ENCODE measurements at places on chromosomes 2 and 18.
A peak's percentile ranks its signal among the peaks of the same experiment; 100 is the strongest.

GRCh38 chr2:163690896-163691295 is 44.9 kb downstream of the FIGN start:
- DNase-seq = no peak

- no peak for DNase-seq
Measured at GRCh38 chr2:60408811-60409530, 144.5 kb downstream of the BCL11A start.

- DNase-seq = no peak
Measured at GRCh38 chr2:63446658-63447057, 141.6 kb downstream of the WDPCP start.

- no peak for DNase-seq
Measured at GRCh38 chr2:10524851-10525572, 76.9 kb upstream of the ODC1 start.

DNA sequence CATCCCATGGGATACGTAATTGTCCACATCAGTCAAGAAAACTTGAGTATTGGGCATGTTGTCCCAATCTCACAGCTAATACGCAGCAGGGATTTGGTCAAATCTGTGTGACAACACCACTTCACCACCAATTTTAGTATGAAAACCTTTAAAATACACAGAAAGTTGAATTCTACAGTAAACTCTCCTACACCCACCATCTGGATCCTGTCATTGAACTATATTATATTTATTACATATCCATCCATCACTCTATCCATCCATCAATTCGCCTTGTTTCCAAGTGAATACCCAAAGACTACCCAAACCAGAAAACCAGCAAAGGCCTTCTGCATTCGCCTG is 846 bp upstream of the FKBP7 start:
- no peak for DNase-seq

DNA sequence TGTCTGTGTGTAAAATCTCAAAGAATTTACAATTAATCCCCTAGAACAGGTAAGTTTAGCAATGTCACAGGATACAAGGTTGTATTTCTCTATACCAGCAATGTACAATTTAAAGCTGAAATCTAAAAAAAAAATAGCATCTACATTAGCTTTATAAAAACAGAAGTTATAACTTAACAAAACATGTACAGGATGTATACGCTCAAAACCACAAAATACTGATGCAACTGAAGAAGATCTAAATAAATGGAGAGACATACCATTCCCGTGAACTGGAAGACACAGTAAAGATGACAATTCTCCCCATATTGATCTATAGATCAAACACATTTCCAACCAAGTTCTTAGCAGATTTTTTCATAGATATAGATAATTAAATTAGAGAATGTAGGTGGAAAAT is 17.5 kb upstream of the RANBP2 start:
- no peak for DNase-seq

GRCh38 chr2:88561646-88562388 is 65.4 kb downstream of the EIF2AK3 start:
- no peak for DNase-seq

GRCh38 chr2:231661422-231662027 is 46.8 kb upstream of the PTMA start:
- DNase-seq = no peak

GRCh38 chr2:205293559-205293958 is 388.7 kb upstream of the NRP2 start:
- no peak for DNase-seq

DNA sequence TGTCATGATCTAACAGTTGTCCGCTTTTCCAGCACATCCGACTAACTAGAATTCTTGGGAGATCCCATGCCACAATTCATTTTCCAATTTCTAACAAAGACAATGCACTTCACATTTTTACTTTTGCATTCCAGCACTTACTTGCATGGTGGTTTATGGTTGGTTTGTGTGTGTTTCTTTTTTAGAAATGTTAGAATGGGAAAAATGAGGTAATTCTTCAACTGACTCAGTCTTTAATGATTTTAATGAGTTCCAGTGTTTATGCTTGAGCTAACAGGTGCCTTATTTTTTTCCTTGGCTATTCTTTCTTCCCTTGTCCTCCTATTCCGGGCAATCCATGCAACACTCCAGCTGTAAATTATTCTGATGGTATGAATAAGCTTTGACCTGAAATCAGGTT is 46.4 kb downstream of the SLC8A1 start:
- no peak for DNase-seq

GRCh38 chr2:122927197-122927596 is 1097.9 kb upstream of the CNTNAP5 start:
- DNase-seq = no peak

DNA sequence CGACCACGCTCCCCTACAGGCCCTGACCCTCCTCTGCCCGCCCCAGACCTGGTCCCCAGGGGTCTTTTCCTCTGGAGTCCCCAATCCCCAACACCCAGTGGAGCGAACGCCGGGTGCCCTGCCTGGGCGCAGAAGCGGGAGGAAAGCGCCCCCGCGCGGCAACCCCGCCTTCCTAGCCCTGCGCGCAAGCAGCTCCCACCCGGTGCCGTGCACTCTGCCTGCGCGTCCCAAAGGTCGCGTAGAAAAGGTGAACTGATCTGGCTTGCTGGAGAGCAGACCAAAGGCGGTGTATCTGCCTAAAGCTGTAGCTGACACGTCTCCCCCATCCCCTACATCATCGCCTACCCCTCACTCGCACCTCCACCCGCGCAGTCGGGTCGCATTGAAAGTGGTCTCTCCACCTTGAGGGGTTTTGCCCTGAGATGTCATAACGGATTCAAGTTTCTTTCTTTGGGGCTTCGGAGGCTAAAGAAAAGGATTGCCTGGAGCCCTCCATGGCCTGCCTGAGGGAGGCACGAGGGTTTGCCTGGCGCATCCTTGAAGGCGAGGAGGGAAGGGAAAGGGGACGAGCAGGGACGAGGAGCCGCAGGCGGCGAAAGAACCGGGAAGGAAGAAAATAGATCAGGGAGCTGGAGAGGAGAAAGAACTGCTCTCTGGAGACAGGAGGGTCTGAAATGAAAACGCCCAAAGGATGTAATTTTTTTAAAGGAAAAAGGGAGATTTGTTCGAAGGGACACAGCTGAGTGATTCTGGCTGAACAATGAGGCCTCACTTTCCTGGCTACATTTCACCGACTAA is 5.8 kb downstream of the GAD1 start:
- no peak for DNase-seq

- DNase-seq = no peak
Measured at GRCh38 chr18:62200121-62200914, 13.3 kb downstream of the RELCH start.

DNA sequence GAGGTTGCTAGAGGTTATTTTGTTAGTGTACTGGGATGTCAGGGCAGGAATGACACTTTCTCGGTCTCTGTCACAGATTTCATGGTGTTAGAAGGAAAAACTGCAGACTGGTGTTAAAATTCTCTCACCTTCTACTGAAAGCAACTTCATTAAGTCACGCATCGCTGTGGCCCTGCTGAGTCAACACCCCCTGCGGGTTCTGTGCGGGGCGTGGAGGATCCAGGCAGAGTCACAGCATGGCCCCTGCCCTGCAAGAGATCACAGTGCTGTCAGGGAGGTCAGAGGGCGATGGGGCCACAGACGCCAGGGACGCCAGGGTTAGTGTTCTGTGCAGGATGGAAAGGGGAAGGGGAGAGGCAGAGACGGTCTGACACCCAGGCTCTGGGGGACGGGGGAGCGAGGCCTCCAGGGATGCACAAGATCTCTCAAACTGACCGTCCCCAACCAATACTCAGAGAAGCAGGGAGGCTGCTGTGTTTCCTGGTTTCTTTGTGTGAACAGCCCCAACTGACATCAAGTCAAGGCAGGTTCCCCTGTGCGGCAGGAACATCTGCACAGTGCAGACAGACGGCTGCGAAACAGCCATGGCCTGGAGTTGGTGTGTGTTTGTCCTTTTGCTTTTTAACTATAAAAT is 354.9 kb upstream of the SALL3 start:
- DNase-seq = no peak

DNA sequence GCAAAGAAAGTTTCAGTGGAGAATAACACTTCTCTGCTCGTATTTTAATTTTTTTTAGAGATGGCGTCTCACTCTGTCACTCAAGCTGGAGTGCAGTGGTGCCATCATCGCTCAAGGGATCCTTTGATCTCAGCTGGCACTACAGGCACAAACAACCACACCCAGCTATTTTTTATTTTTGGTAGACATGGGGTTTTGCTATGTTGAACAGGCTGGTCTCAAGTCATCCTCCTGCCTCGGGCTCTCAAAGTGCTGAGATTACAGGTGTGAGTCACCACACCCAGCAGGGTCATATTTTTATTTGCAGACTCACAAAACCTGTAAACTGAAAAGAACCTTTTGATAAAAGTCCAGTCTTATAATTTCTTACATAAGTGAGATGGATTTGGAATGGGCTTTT is 2.6 kb downstream of the TRAK2 start:
- no peak for DNase-seq

GRCh38 chr2:31329081-31329625 is 85.4 kb downstream of the XDH start:
- no peak for DNase-seq

- no peak for DNase-seq
Measured at GRCh38 chr2:151908204-151908882, 80.1 kb upstream of the ARL5A start.

DNA sequence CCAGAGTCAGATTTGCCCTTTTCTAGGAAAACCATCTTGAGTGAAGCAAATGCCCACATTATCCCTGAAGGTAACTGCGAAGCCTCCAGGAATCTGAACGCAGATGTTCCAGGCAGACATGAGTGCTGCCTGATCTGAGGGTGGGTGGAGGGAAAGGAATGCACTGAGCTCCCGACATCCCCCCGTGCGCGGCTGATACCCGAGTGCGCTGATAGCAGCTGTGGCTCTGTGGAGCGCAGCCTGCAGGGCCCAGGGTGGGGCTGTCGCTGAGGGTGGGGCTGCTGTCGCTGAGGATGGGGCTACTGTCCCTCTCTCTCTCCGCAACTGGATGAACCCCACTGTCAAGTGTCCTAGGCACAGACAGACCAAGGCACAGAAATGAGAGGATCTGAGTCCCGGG is 82.4 kb downstream of the GFPT1 start:
- no peak for DNase-seq

DNA sequence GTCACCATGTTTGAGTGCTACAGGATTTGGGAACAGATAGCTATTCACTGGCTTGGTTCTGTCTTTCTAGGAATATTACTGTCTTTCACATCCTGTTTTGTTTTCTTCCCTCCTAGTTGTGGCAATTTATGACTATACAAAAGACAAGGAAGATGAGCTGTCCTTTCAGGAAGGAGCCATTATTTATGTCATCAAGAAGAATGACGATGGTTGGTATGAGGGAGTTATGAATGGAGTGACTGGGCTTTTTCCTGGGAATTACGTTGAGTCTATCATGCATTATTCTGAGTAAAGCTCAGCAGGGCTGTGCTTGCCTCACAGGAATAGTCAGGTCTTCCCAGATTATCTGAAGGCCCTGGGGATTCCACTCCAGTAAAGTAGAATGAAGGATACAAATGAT is 98.9 kb downstream of the ABI2 start:
- DNase-seq = no peak

DNA sequence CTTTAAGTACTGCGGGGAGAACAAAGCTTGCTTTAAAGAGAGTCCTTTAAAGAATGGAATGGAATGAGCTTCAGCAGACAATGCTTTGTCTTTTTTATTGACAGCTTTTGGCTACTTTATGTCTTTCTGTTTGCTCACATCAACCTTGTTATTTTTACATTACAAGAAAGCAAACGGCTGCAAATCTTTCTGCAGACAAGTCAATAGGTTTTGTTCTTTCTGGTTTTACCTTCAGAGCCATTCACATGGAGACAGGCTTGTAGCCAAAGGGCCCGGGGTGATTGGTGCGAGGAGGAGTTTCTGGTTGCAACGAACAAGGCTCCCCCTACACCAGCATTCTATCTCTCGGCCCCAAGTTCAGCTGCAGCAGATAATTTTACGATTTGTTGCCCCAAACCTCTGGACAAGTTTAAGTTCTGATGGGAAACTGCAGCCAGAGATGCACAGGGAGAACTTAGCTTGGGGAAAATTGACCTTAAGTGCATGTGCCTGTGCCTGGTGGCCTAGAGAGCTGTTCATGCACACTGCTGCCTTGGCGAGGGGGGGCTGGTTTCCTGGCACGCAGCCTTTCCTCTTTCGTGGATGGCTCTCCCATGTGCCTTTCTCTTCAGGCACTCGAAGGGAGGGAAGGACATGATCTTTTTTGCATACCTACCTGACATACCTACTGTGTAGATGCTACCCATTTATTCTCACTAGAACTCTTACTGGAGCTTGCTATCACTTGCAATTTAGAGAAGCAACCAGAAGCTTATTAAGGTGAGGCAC is 543.2 kb downstream of the DCDC2C start:
- peak; percentile 47 for DNase-seq

- DNase-seq = no peak
Measured at GRCh38 chr18:21662581-21662980, 42.0 kb downstream of the ABHD3 start.

DNA sequence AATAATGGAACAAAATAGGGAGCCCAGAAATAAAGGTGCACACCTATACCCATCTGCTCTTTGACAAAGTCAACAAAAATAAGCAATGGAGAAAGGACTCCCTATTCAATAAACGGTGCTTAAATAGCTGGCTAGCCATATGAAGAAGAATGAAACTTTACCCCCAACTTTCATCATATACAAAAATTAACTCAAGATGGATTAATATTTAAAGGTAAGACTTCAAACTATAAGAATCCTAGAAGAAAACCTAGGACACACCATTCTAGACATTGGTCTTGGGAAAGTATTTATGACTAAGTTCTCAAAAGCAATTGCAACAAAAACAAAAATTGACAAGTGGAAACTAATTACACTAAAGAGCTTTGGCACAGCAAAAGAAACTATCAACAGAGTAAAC is 139.1 kb downstream of the DNAH7 start:
- no peak for DNase-seq

DNA sequence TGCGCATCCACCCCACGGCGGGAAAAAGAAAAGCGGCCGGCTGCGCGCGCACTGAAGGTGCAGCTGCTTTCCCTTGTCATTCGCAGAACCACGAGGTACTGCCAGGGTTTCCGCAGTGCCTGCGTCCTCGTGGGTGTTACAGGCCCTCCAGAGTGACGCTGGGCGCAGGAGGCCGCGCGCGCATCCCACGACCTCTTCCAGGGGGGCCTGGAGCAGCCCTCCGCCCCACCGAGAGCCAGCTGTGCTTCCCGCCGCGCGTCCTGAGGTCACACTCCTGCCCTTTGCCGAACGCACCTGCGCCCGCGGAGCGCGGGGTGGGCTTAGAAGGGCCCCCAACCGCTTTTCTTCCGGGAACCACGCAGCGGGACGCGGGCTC is 378 bp upstream of the IAH1 start:
- DNase-seq = no peak

DNA sequence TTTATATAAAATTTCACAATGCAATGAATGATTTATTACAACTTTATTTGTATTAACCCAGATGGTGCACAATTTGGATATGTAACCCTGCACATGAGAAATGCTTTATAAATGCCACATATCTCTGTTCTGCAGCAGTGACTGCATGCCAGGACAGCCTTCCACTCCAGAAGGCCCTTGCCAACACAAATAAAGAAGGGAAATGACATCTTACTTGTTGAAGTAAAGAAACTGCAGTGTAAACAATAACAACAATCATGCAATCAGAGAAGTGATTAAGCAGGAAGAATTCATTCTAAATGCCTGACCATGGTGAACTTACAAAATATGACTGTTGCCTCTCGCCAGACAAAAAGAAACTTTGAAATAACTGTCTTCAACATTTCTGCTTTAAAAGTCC is 129.9 kb upstream of the CHST9 start:
- DNase-seq = no peak
